ENCODE measurements at places on chromosomes 7 and 10. TPM values are rescaled to one million over a fixed set of nuclear protein-coding genes. Genes with fewer than 3 reads are reported as not detected.

GRCh38 chr10:59880971-59881510 is 25.3 kb downstream of the CCDC6 start:
- no peak for DNase-seq

Gene CD36
- 4.3 TPM for total RNA-seq

DNA sequence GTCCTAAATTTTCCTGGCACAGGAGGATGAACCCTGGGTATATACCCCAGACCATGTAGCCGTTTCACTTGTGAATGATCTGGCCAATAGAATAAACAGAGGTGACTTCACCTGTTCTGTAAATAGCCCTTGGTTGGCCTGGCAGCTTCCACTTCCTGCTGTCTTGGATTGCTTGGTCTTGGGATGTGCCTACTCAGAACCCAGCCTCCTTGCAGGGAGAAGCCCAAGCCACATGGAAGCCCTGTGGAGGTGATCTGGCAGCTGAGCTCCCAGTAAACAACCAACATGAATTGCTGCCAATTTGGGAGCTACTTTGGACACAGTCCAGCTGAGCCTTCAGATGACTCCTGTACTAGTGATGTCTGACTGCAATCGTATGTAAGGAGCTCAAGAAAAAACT is 4.8 kb upstream of the RAPGEF5 start:
- DNase-seq: no peak

Gene GIMAP7
- not detected for total RNA-seq

Gene LIPJ
- under 0.01 TPM for total RNA-seq

DNA sequence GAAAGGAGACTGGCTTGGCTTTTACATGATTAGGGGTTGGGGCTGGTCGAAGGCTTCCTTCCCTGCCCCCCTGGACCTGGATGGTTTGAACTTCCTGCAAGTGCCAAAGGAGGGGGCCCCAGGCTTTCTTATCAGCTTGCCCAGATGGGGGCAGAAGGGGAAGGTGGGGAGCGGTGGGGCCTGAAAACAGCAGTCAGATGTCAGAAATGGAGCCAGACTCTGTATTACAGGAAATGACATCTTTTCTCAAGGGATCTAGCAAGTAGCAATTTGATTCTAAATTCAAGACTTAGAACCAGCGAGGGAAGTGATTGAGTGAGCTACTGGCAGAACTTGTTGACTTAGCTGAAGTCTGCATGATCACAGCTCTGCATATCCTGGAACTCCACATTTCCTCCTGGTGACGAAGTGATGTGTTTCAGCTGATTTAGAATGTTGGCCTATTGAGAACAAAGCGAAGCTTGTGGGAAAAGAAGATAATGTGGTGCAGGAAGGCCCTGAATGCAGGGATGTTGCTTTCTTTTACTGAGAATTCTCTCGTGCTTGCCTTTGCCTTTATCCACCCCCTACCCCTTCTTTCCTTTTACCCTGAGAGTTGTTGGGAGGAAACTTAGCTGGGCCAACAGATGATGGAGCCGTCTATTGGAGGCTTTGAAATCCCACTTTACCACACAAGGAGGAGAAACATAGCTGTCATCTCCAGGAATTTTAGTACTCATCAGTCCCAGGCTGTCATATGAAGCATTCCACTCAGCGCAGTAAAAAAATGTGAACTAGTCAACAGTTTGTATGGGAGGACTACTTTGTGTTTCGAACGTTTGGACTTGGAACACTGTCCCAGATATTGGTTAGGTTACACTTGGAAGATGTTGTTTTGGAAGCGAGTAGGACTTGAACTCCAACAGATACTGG is 43.2 kb downstream of the CCNY start:
- peak; percentile 19 for DNase-seq

Gene CHCHD2
- total RNA-seq: 200 TPM

Gene AKR1C3
- total RNA-seq: 16.4 TPM

DNA sequence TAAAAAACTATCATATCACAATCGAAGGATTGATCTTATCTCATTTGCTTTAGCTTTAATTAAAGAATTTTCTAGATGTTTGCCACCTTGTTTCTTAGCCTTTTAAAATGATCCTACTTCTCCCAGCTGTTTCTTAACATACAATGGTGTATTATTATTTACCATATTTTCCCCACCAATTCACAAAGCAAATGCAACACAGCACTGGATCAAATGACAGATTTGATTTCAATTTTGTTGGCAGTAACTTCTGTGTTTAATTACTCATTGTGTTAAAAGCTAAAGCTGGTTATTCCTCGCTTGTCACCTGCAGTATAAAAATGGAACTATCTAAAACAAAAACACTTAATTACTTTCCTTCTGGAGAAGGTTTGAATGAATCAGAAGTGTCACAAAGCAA is 19.6 kb downstream of the SVIL start:
- DNase-seq: no peak

DNA sequence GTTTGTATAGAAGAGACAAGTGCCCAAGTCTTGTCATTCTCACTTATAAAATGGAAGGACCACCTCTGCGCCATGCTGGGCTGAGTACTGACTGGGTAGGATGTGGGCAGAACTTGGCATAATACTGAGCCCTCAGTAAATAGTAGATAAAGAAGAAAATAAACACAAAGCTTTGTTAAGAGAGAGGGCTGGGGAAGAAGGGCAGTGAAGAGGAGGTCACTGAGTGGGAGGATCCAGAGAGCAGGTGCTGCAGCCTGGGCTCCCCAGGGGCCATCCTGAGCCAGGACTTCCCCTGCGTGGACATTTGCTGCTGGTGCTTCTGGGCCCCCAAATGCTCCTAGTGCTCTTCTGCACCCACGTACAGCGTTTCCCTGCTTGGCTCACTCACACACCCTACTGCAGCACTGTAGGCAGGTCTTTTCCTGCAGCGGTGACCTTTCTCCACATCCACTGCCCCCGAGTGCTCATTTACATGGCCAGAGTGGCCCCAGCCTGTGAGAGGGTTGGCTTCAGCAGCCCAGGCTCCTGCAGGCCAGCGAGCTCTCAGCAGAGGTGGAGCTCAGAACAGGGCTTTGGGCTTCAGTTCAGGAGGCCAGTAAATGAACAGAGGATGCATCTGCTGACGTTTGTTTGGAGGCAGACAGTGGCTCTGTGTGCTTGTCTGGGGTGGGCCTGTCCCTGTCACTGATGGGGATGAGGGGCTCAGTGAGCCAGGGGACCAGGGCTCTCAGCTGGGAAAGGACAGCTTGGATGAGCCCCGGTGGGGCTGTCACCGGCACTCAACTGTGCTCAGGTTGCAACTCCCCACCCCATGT is 164.6 kb downstream of the ADARB2 start:
- DNase-seq: no peak

Gene JAKMIP3
- under 0.01 TPM for total RNA-seq

DNA sequence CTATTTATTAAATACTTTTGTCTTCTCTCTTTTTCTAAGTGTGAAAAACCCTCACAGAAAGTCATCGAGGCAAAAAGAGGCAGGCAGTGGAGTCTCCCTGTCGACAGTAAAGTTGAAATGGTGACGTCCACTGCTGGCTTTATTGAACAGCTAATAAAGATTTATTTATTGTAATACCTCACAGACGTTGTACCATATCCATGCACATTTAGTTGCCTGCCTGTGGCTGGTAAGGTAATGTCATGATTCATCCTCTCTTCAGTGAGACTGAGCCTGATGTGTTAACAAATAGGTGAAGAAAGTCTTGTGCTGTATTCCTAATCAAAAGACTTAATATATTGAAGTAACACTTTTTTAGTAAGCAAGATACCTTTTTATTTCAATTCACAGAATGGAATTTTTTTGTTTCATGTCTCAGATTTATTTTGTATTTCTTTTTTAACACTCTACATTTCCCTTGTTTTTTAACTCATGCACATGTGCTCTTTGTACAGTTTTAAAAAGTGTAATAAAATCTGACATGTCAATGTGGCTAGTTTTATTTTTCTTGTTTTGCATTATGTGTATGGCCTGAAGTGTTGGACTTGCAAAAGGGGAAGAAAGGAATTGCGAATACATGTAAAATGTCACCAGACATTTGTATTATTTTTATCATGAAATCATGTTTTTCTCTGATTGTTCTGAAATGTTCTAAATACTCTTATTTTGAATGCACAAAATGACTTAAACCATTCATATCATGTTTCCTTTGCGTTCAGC is 43.4 kb downstream of the TARP start:
- peak; percentile 40 for DNase-seq

DNA sequence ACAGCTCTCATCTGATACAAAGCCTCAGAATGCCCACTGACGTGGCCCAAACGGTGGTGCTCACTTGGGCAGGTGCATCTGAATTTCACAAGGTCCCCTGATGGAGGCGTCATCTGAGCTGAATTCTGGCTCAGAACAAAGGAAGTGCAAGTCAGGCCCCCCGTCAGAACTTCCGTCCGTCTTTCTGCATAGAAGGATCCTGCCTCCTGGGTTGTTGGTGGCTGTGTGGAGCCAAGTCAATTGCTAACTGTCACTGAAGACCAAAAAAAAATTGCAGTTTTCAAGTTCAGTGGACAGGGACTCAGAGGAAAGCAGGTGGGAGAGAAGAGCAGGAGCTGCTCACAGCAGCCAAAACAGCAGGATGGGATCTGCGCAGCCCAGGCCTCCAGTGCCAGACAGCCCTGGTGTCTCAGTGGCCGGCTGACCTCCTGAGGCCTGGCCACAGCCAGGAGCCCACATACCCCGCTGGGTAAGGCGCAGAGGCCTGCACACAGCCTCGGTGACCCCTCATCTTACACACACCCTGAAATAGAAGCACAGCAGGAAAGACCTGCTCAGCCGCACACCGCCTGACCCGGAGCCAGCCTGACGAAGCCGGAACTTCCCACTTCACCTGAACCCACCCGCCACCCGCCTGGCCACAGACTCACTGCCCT is 49.4 kb downstream of the PYROXD2 start:
- no peak for DNase-seq

- peak; percentile 81 for DNase-seq
Observed at GRCh38 chr10:4947039-4947634, 16.1 kb upstream of the AKR1C1 start.

GRCh38 chr10:11440250-11441150 is 170.9 kb downstream of the USP6NL start:
- no peak for DNase-seq

Gene NUTM2B
- total RNA-seq: 0.32 TPM

DNA sequence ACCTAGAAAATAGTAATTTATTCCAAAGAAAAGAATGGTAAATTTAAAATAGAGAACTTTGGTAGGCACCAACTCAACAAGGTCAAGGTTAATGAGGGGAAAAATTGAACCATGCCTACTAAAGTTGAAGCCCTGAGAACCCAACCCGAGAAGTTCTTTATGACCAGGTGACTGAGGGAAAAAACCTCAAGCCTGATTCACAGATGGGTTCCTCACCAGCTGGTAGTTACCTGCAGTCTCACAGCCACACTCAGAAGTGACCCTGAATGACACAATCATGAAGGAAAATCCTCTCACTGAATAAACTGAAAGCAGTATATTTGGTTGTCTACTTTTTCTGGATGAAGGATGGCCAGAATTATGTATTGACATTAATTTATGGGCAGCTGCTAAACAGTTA is 7.0 kb downstream of the C10orf67 start:
- DNase-seq: no peak

DNA sequence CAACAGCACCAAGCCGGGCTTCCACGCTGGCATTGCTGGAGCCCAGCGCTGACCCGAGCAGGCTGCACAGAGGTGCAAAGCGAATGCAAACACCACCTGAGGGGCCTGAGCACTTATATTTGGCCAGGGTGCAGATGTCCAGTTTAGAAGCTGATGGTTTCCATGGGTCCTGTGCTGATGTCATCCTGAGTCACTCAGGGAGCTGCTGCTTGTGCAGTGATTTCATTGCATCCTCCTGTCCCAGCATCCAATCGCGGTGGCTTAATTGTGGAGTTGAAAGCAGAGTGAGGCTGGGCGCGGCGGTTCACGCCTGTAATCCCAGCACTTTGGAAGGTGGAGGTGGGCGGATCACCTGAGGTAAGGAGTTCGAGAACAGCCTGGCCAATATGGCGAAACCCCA is 410.2 kb upstream of the KLF6 start:
- DNase-seq: no peak

Gene ADCY1
- total RNA-seq: 0.32 TPM

Gene FMC1
- 13.4 TPM for total RNA-seq

DNA sequence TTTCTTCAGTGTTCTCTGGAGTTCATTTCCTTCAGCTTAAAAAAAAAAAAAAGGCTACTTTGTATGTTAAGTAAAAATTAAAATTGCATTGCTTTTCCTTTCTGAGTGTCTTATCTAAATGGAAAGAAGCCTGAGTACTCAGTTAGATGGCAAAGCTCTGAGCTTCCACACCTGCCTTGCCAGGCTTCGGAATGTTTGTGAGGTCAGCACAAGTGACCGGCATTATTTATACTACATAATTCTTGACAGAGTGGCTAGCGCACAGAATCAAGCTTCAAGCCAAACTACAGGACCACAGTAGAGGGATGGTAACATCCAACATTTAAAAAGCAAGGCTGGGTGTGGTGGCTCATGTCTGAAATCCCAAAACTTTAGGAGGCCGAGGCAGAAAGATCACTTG is 17.3 kb downstream of the PIP4K2A start:
- no peak for DNase-seq

Gene ZNF117
- 5.2 TPM for total RNA-seq

- DNase-seq: no peak
Observed at GRCh38 chr7:48004638-48005037, 24.3 kb downstream of the SUN3 start.

- no peak for DNase-seq
Observed at GRCh38 chr7:54757711-54758110, 1.3 kb downstream of the SEC61G start.

Gene HMX2
- total RNA-seq: not detected

Gene CFAP70
- total RNA-seq: 0.43 TPM

GRCh38 chr10:13872411-13872810 is 285.6 kb downstream of the PRPF18 start:
- no peak for DNase-seq

GRCh38 chr10:73537288-73537687 is 41.5 kb upstream of the PPP3CB start:
- DNase-seq: peak; percentile 13

- no peak for DNase-seq
Observed at GRCh38 chr10:43126759-43127424, 11.4 kb upstream of the CSGALNACT2 start.

Gene TMEM225B
- total RNA-seq: 0.43 TPM

- DNase-seq: peak; percentile 97
Observed at GRCh38 chr7:50534690-50535290, 30.4 kb downstream of the DDC start.

Gene FANK1
- 2.9 TPM for total RNA-seq

- DNase-seq: peak; percentile 43
Observed at GRCh38 chr7:26500749-26501352, 209.2 kb downstream of the SNX10 start.

GRCh38 chr7:133139801-133140200 is 57.9 kb upstream of the CHCHD3 start:
- no peak for DNase-seq

Gene TAS2R41
- not detected for total RNA-seq

GRCh38 chr7:38660427-38661099 is 29.4 kb upstream of the AMPH start:
- peak; percentile 47 for DNase-seq

Data from fibroblast of villous mesenchyme (primary cell).